ENCODE measurements at places on chromosomes 6 and 20. TPM values are rescaled to one million over a fixed set of nuclear protein-coding genes. Genes with fewer than 3 reads are reported as not detected.

- DNase-seq: no peak
Measured at GRCh38 chr6:110822249-110822648, 7.0 kb upstream of the CDK19 start.

GRCh38 chr6:42295181-42295580 lies 77.5 kb upstream of the MRPS10 start:
- no peak for DNase-seq

Gene CDSN
- not detected for total RNA-seq

DNA sequence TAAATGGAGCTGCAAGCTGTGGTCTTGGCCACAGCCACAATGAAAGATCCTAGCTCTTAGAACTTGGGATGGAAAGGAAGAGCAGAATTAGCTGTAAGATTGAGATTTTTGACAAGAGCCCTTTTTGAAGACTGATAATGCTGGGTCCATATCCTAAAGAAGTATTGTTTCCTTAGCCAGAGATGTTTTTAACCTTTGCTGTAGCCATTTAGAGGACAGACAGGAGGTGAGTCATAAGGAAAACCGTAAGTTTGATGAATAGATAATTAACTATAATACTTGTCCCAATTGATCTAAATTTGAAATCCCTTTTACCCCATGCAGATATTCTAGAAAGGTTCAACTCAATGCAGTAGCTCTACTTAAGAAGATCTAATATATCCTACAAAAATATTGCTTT lies 213.7 kb downstream of the HTR1B start:
- no peak for DNase-seq

Gene ARMH2
- not detected for total RNA-seq

Gene ARMC2
- total RNA-seq: not detected

- DNase-seq: no peak
Measured at GRCh38 chr20:19049514-19049913, 162.9 kb upstream of the SLC24A3 start.

DNA sequence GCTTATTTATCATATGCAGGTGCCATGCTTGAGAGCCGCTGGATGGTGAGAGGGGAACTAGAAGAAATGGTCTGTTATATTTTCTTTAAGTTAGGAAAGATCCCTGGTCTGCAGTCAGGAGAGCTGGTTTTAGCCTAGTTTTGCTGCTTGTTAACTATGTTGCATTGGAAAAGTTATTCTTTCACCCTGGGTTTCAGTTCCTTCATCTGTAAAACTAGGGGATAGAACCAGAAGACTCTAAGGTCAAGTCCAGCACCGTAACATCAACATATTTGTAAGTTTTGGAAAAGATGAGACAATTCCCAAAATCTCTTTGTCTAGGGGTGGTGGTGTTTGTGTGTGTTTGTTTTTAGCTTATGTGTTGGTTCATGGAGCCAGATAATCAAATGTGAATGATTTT lies 304.0 kb downstream of the QKI start:
- no peak for DNase-seq

- DNase-seq: no peak
Measured at GRCh38 chr6:105799056-105799455, 287.1 kb upstream of the PRDM1 start.

- DNase-seq: no peak
Measured at GRCh38 chr6:151130329-151130728, 109.4 kb upstream of the AKAP12 start.

- no peak for DNase-seq
Measured at GRCh38 chr6:32843331-32843978, 392 bp downstream of the PSMB8 start.

Gene WFDC10A
- total RNA-seq: not detected

- no peak for DNase-seq
Measured at GRCh38 chr6:144435602-144436426, 150.7 kb downstream of the UTRN start.

- no peak for DNase-seq
Measured at GRCh38 chr6:32215617-32216016, 8.2 kb downstream of the NOTCH4 start.

Data from uterus (tissue), 4 donors.